ENCODE measurements at places on chromosomes 11 and 22.

DNA sequence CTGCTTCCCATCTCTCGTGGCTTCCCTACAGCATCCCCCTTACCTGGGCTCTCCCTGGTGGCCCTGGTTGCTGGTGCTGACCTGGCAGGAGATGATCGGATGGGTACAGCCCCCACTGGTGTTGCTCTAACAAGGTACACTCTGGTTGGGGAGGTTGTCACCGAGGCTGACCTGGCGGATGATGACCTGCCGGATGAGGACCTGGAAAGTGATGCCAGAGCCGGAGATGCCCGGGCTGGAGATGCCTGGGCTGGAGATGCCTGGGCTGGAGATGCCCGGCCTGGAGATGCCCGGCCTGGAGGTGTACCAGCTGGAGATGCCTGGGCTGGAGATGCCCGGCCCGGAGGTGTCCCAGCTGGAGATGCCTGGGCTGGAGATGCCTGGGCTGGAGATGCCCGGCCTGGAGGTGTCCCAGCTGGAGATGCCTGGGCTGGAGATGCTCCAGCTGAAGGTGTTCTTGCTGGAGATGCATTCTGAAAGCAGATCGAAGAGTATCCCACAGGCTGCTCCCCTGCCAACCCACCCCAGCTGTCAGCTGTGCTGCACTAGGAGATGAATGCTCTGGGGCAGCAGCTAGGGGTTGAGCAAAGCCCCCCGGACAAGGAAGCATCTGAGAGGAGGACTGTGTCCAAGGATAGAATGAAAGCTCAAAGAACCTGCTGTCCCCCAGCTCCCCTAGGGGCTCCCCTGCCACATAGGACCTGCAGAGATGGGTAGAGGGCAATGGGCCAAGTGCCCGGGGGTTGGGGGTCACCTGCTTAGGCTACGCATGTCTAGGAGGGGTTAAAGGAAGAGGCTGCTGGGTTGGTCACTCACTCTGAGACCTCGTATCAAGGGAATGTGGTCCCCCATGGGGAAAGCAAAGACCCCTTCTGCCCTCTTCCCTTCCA lies 10.6 kb downstream of the TMPRSS13 start:
- no peak for DNase-seq

GRCh38 chr11:67254798-67255197 lies 11.5 kb upstream of the GRK2 start:
- no peak for DNase-seq

GRCh38 chr11:1881442-1882264 lies 10.0 kb downstream of the PRR33 start:
- DNase-seq = no peak

DNA sequence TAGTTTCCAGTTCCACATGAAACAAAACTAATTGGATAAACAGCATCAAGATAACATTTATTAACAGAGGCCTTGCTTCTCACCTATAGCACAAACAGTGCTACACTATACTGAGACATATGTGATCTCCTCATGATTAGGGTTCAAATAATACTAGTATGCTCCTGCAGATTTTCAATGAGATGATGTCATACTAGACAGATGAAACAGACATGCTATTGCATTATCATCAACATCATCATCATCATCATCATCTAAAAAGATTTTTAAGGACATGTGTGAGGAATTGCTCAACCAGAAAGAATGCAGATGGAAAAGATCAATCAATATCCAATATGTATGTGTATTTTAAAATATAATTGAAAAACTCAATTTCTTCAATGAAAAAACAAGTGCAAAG lies 932.3 kb downstream of the METTL15 start:
- no peak for DNase-seq

DNA sequence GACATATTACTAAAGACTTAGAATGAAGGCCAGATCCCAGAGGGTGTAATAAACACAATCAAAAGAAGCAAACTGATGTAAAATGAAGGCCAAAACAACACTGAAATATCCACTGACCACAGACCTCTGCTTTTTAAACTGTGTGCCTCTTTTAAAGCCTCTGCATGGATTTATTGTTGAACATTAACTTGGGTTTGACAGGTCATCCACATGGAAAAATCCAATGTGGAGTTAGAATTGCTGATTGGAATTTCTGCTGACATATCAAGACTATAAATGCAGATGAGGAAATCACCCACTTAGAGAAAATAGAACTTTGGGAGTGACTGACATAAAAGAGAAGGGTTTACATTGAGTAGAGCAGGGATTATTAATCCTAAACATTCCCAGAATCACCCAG lies 853.9 kb upstream of the RAG2 start:
- no peak for DNase-seq

- DNase-seq = no peak
Observed at GRCh38 chr11:128208329-128209137, 378.8 kb downstream of the ETS1 start.

DNA sequence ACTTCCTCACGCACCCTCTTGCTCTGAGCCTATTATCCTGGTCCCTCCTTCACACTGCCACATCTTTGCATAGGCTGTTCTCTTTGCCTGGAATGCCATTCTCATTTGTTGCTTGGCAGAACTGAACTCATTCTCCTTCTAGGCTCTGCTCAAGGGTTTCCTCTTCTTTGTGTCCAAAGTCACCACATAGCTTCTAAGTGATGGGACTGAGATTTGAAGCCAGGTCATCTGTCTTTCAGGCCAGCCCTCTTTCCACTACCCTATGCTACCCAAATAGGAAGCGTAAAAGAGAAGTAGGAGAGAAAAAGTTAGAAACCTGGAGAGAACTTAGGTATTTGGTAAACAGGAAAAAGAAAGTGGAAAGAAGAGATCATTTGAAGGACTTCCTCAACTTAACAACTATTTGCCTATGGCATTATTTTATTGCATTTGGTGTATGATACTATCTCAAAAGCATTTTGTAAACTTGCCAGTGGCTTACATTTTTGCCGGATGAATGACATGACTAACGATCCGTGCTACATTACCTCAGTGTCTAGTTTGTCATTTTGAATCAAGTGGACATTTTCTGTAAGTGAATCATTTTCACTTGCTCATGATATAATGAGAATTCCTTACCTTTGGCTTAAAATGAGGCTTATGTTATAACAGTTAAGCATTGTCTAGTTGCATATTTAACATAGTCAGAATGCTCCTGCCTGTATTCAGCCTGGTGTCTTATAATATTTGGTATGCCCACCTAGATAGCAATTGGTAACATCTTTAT lies 18.5 kb downstream of the NF2 start:
- DNase-seq = no peak

- no peak for DNase-seq
Observed at GRCh38 chr11:2269601-2270321, 627 bp downstream of the ASCL2 start.

GRCh38 chr22:23373601-23374000 lies 193.3 kb downstream of the BCR start:
- DNase-seq = no peak

DNA sequence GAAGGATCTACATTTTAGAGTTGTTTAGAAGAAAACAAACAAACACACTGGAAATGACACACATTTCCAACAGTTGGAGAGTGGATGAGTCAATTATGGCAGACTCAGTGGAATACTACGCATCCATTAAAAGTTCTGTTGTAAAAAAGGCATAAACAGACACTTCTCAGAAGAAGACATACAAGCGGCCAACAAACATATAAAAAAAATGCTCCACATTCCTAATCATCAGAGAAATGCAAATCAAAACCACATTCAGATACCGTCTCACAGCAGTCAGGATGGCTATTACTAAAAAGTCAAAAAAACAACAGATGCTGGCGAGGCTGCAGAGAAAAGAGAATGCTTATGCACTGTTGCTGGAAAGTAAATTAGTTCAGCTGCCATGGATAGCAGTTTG lies 298.2 kb downstream of the DDX10 start:
- no peak for DNase-seq
